ENCODE measurements at places on chromosomes 12 and 14.
A peak's percentile ranks its signal among the peaks of the same experiment; 100 is the strongest.

DNA sequence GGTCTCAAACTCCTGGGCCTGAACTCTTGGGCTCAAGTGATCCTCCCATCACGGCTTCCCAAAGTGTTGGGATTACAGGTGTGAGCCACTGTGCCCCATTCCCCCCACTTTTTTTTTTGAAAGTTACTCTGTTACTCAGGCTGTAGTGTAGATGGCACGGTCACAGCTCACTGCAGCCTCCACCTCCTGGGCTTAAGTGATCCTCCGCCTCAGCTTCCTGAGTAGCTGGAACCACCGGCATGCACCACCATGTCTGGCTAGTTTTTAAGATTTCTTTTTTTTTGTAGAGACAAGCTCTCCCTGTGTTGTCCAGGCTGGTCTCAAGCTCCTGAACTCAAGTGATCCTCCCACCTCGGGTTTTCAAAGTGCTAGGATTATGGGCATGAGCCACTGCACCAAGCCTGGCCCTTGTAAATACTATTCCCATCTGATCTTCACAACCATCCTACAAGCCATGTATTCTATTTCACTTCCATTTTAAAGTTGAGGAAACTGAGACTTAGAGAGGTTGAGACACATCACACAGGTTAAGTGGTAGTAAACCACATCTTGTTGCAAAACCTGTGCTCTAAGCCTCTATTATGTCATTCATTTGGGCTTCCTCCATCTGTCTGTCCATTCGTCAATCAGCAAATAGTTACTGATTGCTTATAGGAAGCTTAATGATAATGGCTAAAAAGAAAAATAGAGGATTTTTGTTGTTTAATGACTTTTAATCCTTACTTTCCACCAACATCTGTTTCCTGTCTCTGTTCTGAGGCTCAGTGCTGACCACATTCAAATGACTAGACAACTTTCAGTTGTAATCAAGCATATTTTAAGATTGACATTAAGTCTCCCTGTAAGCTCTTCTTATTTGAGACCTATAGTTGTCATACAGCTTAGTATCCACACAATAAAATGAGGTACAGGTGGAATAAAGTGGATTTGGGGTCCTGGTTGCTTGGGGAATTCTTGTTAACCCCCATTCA, 9.2 kb downstream of the ASCL4 start:
- no peak for DNase-seq

DNA sequence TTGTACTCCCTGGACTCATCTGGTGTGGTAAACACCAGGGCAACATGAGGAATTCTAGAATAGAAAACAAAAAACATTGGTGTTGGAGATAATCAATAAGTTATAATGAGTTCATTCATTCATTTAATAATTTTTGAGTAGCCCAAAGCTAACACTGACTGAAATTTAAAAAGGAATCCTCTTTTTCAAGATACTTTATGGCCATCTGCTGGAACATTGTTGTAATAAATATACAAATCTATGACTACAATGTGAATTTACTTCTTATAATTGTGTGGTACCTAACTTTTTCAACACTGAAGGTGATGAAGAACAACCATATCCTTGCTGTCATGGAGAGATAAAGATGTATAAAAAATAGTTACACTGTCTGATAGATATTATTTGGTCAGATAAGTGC, 687.3 kb upstream of the MIS18BP1 start:
- DNase-seq: no peak

GRCh38 chr14:84807673-84808072, 722.3 kb upstream of the FLRT2 start:
- no peak for DNase-seq

DNA sequence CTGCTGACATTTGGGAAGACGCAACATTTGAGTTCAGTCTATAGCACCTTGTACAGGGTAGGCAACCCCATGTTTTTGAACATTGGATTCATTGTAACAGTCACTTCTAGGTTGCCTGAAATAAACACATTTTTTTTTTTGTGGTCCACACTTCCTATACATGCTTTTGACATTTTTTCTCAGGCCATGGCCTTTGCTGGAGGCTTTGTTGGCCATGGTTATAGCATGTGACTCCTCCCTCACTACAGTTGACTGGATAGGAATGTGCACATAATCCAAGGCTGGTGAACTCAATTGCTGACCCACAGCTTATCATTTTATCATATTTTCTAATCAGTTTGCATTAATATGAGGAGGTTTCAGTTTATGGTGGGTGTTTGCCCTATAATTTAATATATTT, 60.6 kb downstream of the TMEM117 start:
- DNase-seq: no peak

DNA sequence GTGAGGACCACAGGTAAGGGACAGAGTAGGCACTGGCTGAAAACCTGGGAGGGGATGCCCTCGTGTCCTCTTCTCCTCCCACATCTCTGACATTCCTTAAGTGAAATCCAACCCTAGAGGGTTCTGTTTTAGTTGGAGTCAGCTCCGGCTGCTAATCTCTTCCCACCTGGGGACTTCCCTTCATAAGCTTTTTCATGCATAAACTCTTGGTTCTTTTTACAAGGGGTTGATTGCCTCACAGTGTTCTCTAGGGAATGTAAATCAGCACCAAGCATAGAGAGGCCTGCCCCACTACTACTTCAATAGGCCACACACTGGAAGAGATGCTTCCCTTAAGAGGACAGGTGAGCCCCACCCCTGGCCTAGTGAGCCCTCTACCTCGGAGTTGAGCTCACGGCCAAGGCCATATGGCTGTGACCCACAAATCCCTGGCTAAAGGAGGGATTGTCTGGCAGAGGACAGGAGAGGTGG, 3.2 kb upstream of the SYNDIG1L start:
- DNase-seq: no peak

DNA sequence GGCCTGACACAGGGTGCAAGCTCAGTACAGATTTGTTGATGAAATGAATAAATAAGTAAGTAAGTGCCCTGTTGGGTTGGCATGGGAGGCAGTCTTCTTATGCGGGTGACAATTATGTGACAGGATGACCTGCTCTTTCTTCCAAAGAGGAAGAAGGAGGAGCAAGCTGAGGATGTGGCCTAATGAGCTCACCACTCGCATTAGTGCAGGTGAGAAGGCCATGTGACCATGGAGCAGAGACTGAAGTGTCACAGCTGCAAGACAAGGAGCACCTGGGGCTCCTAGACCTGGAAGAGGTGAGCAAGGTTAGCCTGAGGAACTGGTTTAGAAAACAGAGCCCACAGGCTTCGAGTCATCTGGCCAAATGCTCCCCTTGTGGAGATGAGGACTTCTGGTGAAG, 34.9 kb downstream of the LRTM2 start:
- no peak for DNase-seq

- DNase-seq: no peak
Measured at GRCh38 chr14:39843881-39844280, 411.6 kb upstream of the FBXO33 start.

DNA sequence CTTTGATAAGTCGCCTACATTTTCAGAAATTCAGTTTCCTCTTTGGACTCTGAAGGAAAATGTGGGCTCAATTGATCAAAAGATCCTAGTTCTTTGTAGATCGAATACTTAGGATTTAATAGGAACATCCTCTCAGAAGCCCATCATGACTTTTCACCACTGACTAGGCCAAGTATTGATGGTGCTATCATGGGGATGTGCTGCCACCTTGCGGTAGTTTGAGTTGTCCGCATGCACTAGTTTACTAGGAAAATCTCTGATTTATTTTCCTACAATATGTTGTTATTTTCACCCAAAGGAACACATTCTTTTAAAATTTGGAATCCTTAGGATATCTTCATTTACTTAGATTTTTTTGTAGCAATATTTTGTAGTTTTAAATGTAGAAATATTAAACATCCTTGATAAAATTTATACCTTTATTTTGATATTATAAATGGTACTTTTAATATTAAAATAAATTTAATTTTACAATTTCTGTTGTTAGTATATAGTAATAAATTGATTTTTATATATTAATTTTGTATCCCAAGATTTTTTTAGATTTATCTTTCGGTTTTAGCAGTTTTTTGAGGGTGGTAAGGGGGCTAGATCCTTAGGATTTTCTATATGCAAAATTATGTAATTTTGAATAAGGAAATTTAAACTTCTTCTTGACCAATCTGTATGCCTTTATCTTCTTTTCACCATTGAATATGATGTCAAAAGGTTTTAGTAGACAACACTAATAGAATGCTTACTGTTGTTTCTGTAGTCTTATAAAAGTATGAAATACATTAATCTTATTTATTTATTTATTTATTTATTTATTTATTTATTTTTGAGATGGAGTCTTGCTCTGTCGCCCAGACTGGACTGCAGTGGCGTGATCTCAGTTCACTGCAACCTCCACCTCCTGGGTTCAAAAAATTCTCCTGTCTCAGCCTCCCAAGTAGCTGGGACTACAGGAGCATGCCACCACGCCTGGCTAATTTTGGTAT, 52.9 kb upstream of the OR9K2 start:
- DNase-seq: peak; percentile 79

GRCh38 chr14:32682214-32682613, 256.5 kb upstream of the NPAS3 start:
- no peak for DNase-seq

GRCh38 chr12:51593539-51593938, 2.5 kb downstream of the SCN8A start:
- DNase-seq: peak; percentile 42

DNA sequence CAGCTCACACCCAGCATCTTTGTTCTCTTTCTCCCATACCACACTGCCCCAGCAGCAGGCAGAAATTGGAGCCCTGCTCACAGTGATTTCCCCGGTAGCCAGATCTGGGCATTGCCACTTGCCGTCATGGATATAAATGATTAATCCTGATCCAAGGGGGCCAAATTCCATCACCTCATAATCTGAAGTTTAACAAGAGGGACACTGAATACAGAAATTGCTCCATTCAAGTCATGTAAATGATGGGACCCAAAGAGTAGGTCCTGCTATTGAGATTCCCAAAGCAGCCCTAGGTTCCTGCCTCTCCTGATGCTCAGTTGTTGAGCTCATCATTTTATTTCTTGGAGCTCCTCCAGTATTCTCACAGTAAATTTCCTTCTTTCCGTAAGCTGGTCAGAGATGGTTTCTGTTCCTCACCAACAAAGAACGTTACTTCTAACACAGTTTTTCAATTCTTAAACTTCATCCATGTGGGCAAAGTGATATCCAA, 11.7 kb downstream of the ITPR2 start:
- DNase-seq: no peak

DNA sequence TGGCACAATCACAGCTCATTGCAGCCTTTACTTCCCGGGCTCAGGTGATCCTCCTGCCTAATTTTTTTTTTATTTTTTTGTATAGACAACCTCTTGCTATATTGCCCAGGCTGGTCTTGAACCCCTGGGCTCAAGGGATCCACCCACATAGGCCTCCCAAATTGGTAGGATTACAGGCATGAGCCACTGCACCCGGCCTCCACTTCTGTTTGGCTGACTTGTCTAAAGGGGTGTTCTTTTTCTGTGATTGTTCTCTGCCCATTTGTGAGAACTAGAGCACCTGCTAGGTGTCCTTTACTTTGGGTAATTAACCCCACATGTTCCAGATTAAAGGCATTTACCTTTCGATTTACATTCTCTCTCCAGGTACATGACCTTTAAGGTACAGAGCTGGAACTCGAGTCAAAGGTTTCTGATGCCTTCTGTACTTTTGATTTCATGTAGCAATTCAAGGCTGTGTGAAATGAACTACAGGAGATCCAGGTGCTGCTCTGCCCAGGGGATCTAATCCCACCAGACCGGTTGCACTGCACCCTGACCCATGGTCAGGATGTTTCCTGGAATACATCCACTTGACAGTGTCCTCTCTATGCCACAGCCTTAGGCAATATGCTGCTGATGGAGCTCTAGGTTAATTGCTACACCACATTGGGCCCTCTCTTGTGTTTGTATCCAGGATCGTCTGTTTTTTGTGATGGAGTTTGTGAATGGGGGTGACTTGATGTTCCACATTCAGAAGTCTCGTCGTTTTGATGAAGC, 163.6 kb downstream of the PRKCH start:
- DNase-seq: peak; percentile 47

DNA sequence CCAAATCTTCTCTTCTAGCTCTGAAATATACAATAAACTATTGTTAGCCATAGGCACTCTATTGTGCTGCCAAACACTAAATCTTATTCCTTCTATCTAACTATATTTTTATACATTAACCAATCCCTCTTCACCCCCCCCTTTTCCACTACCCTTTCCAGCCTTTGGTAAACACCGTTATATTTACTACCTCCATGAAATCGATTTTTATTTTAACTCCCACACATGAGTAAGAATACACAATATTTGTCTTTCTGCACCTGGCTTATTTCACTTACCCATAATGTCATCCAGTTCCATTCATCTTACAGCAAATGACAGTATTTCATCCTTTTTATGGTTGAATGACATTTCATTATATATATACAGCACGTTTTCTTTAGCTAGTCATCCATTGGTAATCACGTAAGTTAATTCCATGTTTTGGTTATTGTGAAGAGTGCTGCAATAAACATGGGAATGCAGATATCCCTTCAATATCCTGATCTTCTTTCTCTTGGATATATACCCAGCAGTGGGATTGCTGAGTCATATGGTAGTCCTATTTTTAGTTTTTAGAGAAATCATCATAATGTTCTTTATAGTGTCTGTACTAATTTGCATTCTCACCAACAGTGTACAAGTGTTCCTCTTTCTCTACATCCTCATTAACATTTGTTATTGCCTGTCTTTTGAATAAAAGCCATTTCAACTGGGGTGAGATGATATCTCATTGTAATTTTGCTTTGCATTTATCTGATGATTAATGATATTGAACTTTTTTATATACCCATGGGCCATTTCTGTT, 34.2 kb upstream of the PLBD1 start:
- peak; percentile 5 for DNase-seq

- DNase-seq: no peak
Measured at GRCh38 chr14:72495668-72496067, 398.2 kb downstream of the DPF3 start.

DNA sequence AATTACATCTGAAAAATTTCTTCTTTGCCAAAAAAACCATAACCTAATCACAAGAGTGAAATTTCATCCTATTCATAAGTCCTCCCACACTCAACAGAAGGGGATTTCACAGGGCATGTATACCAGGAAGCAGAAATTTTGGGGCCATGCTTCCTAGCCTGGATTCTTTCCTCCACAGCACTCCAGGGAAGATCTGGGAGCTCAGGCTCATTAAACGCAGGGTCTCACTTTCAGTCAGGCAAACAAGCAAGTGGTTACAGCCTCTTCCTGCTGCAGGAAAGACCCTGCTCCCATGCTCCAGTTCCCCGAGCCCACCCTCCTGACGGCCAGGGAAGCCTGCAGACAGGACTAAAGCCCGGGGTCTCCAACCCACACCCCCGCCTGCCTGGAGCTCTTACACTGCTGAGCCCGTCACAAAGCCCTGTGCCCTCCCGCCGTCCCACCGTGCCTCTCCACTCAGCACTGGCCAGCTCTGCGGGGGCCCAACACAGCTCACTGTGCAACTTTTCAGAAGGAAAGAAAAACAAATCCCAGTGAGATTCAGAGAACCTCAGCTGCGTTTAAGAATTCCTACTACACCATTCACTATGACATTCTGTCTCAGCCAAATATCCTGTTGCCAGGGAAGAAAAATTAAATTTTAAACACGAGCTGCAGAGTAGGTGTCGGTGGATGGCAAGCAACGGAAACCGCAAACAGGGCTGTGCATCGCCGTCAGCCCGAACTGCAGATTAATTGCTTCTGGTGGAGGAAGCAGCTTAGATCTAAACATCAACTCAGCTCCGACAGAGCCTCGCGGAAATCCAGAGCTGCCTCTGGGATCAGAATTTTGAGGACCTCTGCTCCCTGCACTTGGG, 106.7 kb upstream of the SFSWAP start:
- no peak for DNase-seq

Measured in NCI-H510A treated with DMSO at 0.1 percent for 48 hours (cell line).